ENCODE measurements at places on chromosomes 11 and 22.

GRCh38 chr11:81658722-81659121 is 1074.9 kb downstream of the FAM181B start:
- H3K27me3 ChIP-seq = no peaks in the 10 kb centered on the region
- H3K4me3 ChIP-seq = no peak overlapping the region
- no peak overlapping the region for H3K27ac ChIP-seq
- DNase-seq = no peak
- no peaks in the 10 kb centered on the region for H3K36me3 ChIP-seq
- H3K4me1 ChIP-seq = no peaks in the 10 kb centered on the region

- peaks cover 44% of the 10 kb centered on the region for H3K36me3 ChIP-seq
- no peak for DNase-seq
- H3K4me1 ChIP-seq = no peaks in the 10 kb centered on the region
- no peak overlapping the region for H3K4me3 ChIP-seq
- H3K27ac ChIP-seq = peak overlapping the region; percentile 66
- no peaks in the 10 kb centered on the region for H3K27me3 ChIP-seq
These were observed 25.6 kb downstream of the FADS2 start for GRCh38 chr11:61853698-61854169.

GRCh38 chr11:122103321-122103720 is 12.7 kb downstream of the BLID start:
- no peaks in the 10 kb centered on the region for H3K27me3 ChIP-seq
- H3K4me1 ChIP-seq = peaks cover 46% of the 10 kb centered on the region
- DNase-seq = no peak

DNA sequence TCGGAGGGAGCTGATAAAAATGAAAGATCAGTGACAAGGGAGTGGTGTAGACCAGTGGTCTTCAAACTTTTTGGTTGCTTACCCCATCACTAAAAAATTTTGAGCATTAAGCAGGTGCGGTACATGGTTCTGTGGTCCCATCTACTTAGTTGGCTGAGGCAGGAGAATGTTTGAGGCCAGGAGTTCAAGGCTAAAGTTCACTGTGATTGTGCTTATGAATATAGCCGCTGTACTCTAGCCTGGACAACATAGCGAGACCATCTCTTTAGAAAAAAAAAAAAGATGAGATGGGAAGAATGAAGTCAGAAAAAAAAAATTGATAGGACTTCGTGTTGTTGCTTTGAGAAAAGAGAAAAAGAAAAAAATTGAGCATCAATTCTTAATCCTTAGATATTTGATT is 7.8 kb downstream of the MTMR3 start:
- no peaks in the 10 kb centered on the region for H3K36me3 ChIP-seq
- no peaks in the 10 kb centered on the region for H3K27me3 ChIP-seq
- no peak overlapping the region for H3K27ac ChIP-seq
- no peak for DNase-seq
- peaks cover 15% of the 10 kb centered on the region for H3K4me1 ChIP-seq

GRCh38 chr11:74471037-74471436 is 3.7 kb upstream of the KCNE3 start:
- no peaks in the 10 kb centered on the region for H3K4me1 ChIP-seq
- no peaks in the 10 kb centered on the region for H3K27me3 ChIP-seq
- no peak overlapping the region for H3K27ac ChIP-seq
- no peaks in the 10 kb centered on the region for H3K36me3 ChIP-seq

- no peaks in the 10 kb centered on the region for H3K27me3 ChIP-seq
- peak overlapping the region; percentile 97 for H3K27ac ChIP-seq
- peak overlapping the region; percentile 54 for H3K4me3 ChIP-seq
- peak; percentile 72 for DNase-seq
These were observed 70.6 kb upstream of the EP300 start for GRCh38 chr22:41021613-41022454.

- H3K4me3 ChIP-seq = no peak overlapping the region
- H3K27me3 ChIP-seq = no peaks in the 10 kb centered on the region
- no peak overlapping the region for H3K27ac ChIP-seq
- no peak for DNase-seq
- peaks cover 7% of the 10 kb centered on the region for H3K4me1 ChIP-seq
- no peaks in the 10 kb centered on the region for H3K36me3 ChIP-seq
These were observed 31.8 kb downstream of the YPEL1 start for GRCh38 chr22:21703684-21704316.

DNA sequence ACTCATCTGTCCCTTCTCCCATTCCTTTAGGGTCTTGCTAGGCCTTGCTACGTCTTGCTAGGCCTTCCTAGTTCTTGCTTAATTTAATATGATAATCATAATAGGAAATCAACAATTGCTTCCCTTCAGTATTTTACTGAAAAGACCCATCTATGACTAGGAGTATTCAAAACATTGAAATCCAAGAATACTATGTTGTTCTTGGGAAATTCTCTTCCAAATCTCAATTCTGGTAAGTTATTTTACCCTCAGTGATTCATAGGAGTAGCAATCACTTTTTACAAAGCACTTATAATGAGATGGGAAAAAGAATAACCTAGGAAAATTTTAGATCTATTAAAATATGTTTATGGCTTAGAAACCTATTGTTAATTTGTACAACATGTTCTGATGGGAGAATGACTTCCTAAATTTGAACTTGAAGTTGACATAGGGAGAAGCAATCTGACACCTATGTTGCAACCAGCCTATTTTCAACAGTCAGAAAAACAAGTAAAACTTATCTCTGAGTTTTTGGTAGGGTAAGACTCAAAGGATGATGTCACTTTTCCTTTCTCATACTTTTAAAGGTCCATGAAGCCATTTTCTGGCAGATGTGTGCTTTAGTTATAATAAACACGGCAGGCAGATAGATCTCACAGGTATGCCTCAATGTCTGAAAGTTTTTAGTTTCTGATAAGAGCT is 29.5 kb upstream of the HIPK3 start:
- H3K4me1 ChIP-seq = no peaks in the 10 kb centered on the region
- H3K36me3 ChIP-seq = no peaks in the 10 kb centered on the region
- H3K27ac ChIP-seq = no peak overlapping the region

DNA sequence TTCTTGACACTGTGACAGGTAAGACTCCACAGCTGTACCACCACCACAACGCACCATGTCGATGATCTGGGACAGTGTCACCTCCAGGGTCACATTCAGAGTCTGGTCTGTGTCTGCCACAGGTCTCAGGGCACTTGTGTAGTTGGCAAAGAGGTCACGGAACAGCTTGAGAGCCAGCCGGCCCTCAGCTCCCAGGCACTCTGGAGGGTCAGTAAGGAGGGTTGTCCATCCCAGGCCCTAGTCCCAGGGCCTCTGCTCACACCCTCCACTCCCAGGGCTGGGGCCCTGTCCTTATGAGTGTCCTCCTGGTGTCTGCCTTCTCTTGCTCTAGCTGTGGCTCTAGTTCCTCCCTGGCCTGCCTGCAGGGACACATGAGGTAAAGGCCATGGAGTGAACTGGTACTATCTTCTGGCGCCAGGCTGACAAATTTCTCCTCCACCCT is 1.4 kb downstream of the CHRNA10 start:
- no peaks in the 10 kb centered on the region for H3K27me3 ChIP-seq
- no peak for DNase-seq
- peak overlapping the region; percentile 68 for H3K27ac ChIP-seq
- peaks cover 9% of the 10 kb centered on the region for H3K4me1 ChIP-seq
- peaks cover 15% of the 10 kb centered on the region for H3K36me3 ChIP-seq

- H3K4me1 ChIP-seq = no peaks in the 10 kb centered on the region
- peaks cover 37% of the 10 kb centered on the region for H3K36me3 ChIP-seq
These were observed 39.7 kb downstream of the ACAT1 start for GRCh38 chr11:108160970-108161566.

GRCh38 chr11:102081313-102081712 is 28.9 kb upstream of the YAP1 start:
- H3K4me1 ChIP-seq = no peaks in the 10 kb centered on the region
- no peak for DNase-seq
- H3K27me3 ChIP-seq = no peaks in the 10 kb centered on the region
- no peaks in the 10 kb centered on the region for H3K36me3 ChIP-seq
- no peak overlapping the region for H3K27ac ChIP-seq
- no peak overlapping the region for H3K4me3 ChIP-seq

DNA sequence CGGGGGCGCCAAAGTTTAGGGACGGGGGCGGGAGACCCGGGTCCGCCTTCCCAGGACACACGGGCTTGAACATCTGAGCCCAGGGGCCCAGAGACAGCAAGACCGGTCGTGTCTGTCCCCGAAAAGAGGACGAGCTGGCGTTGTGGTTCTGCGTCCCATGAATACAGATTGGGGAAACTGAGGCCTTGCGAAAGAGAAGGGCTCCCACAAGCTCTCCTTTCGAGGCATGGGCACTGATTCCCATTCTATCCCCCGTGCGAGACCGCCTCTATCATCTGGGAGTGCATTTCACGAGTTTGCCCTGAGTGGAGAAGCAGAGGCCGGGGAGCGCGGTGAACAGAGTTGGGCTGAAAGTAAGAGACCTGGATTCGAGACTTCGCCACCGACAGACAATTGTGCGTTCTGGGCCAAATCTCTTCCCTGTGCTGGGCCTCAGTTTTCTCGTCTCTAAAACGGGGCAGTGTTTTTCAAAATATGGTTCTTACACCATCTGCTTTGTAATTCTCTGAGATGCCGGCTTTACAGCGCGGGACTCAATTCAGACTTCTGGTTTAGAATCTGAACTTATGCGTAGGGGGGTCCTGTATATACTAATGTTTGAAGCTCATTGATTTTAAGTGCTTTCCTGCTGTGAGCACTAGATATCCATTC is 471 bp downstream of the RNF185 start:
- H3K4me3 ChIP-seq = peak overlapping the region; percentile 91
- peaks cover 39% of the 10 kb centered on the region for H3K27me3 ChIP-seq
- no peaks in the 10 kb centered on the region for H3K36me3 ChIP-seq
- peak; percentile 49 for DNase-seq
- H3K27ac ChIP-seq = peak overlapping the region; percentile 77

DNA sequence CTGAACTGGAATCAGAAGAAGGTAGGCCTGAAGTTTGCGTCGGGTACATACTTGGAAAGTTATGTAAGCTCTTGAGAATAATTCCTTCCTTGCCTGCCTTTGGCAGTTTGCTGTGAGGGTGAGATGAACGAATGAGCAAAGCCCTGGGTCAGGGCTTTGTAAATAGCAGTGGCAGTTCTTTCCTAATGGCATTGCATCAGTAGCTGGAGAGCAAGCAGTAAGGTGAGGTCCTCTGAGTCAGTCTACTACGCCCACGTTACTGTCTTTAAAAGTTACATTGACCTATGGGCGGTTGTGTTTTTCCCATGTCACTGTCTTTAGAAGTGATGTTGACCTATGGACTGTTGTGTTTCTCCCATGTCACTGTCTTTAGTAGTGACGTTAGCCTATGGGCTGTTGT is 179.1 kb upstream of the E2F8 start:
- H3K27ac ChIP-seq = no peak overlapping the region
- no peak overlapping the region for H3K4me3 ChIP-seq
- no peaks in the 10 kb centered on the region for H3K4me1 ChIP-seq
- no peaks in the 10 kb centered on the region for H3K36me3 ChIP-seq
- DNase-seq = no peak

GRCh38 chr11:73198677-73199076 is 19.4 kb upstream of the P2RY2 start:
- H3K4me3 ChIP-seq = no peak overlapping the region
- H3K4me1 ChIP-seq = peaks cover 23% of the 10 kb centered on the region
- DNase-seq = peak; percentile 20
- no peaks in the 10 kb centered on the region for H3K27me3 ChIP-seq

DNA sequence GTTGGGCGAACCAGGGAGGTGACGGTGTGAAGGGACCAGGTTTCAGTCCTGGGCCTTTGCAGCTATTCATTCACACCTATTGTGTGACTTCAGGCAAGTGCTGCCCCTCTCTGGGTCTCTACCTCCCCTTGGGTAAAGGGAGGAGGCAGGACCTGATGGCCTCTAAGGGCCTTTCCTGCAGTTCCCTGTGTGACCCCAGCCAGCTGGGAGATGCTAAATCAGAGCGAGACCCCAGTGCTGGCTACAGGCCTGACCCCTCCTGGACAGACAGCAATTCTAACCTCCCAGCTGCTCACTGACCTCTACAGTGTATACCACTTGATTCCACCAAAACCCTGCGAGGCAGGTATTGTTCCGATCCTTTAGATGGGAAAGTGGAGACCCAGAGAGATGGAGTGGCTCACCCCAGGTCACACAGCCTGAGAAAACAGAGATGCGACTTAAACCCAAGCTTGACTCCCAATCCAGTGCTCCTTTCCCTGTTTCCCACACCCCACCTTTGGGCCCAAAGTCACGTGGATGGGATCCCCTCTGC is 6.2 kb downstream of the MAFF start:
- no peaks in the 10 kb centered on the region for H3K4me1 ChIP-seq
- H3K36me3 ChIP-seq = no peaks in the 10 kb centered on the region
- no peak overlapping the region for H3K4me3 ChIP-seq
- H3K27ac ChIP-seq = no peak overlapping the region
- peaks cover 8% of the 10 kb centered on the region for H3K27me3 ChIP-seq
- DNase-seq = no peak

DNA sequence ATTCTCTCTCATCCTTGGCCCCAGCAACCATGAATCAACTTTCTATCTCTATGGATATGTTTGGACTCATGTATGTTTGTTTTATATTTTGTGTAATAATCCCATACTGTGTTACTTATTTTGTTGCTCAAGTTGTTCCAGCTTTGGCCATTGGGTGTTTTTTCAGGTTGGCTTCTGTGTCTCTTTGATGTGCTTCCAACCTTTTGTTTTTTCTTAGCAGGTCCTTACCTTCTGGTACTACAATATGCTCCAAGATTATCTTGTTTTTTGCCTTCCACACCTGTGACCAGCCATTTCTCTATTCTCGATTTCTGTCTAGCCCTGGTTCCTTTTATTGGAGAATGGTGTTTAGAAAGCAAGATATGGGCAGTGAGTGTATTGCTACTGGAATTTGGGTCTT is 14.2 kb downstream of the GVQW3 start:
- no peak overlapping the region for H3K4me3 ChIP-seq
- no peaks in the 10 kb centered on the region for H3K36me3 ChIP-seq
- no peak for DNase-seq
- H3K4me1 ChIP-seq = no peaks in the 10 kb centered on the region

DNA sequence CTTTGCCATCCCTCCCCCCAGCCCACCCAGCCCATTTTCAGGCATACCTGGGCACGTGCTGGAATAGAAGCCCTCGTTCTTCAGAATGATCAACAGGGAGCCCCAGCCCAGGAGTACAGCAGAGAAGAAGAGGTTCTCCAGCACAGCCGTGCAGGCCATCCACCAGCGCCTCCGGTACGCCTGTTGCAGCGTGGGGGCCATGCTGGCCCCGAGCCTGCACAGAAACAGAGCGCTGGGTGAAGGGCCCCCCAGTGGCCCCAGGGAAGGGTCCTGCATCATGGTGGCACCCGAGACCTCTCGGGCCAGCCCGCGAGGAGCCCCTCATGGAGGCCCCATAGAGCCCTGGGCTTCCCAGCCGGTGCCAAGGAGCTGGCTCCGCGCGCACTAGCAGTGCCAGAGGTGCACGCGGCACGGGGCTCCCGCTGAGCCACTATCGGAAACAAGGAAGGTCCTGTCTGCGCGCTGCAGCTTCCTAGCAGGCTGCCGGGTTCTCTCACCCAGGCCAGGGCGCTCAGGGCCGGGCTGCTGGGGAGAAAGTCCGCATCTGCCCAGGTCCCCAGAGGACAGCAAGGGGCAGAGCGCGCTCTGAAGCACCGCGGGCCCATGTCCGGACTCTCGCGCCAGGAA is 1.5 kb downstream of the SLC43A1 start:
- peak; percentile 56 for DNase-seq
- peaks cover 13% of the 10 kb centered on the region for H3K27me3 ChIP-seq
- peaks cover 7% of the 10 kb centered on the region for H3K4me1 ChIP-seq
- H3K36me3 ChIP-seq = no peaks in the 10 kb centered on the region
- peak overlapping the region; percentile 48 for H3K4me3 ChIP-seq

GRCh38 chr11:9092853-9093778 is 1.7 kb upstream of the SCUBE2 start:
- no peak for DNase-seq
- H3K4me1 ChIP-seq = no peaks in the 10 kb centered on the region
- peaks cover 59% of the 10 kb centered on the region for H3K27me3 ChIP-seq
- H3K4me3 ChIP-seq = no peak overlapping the region
